ENCODE measurements at places on chromosomes 3 and 15.

- no peak for DNase-seq
Measured at GRCh38 chr3:195896361-195897080, 11.8 kb downstream of the TNK2 start.

DNA sequence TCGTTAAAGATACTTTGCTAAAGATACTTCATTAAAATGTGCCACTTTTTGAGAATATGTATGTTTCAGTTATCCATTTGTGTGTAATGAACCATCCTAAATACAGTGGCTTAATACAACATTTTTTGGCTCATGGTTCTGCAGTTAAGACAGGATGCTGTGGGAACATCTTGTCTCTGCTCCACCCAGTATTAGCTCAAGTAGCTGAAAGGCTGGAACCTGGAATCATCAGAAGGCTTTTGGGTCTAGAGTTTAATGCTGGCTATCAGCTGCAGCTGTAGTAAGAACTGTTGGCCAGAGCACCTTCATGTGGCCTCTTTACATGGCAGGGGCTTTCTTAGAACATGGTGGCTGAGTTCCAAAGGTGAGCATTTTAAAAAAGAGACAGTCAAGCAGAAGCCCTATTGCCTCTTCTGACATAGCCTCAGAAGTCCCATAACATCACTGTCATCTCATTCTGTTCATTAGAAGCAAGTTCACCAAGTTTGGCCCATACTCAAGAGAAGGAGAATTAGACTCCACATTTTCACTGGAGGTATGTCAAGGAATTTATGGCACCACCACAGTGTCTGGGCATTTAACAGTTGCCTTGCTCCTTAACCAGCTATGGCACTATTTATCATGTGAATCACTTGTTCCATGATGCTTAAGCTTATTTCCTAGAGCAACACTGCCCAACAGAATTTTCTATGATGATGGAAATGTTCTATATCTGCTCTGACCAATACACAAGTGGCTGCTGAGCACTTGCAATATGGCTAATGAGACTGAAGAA is 70.4 kb upstream of the PDZRN3 start:
- no peak for DNase-seq

- DNase-seq: no peak
Measured at GRCh38 chr3:43534675-43535074, 87.1 kb downstream of the ANO10 start.

- DNase-seq: no peak
Measured at GRCh38 chr3:9908286-9908685, 5.6 kb downstream of the IL17RE start.

GRCh38 chr3:119362010-119362409 is 67.8 kb downstream of the ARHGAP31 start:
- no peak for DNase-seq

GRCh38 chr3:50358355-50358910 is 888 bp downstream of the TMEM115 start:
- no peak for DNase-seq

DNA sequence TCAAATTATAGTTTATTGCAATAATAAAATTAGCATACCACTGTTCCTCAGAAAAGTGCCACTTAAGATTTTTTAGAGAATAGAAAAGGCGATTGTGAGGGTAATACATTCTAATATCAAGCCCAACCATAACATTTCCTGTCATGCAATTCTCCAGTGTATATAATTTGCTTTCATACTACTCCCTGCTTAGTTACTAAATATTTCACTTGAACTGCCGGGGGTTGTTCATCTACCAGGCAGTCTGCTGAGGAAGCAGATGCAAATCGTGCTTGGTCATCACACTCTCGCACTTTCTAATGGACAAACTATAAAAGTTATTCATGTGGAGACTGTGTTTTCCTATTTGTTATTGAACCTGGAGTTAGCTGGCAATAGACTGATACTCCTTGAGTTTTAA is 645.6 kb upstream of the CBLB start:
- DNase-seq: no peak

DNA sequence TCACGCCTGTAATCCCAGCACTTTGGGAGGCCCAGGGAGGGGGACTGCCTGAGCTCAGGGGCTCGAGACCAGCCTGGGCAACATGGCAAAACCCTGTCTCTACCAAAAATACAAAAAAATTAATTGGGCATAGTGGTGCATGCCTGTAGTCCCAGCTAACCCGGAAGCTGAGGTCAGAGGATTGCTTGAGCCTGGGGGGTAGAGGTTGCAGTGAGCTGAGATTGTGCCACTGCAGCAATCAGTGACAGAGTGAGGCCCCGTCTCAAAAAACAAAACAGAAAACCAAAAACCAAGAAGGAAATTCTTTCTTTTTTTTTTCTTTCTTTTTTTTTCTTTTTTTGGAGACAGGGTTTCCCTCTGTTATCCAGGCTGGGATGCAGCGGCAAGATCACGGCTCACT is 3.5 kb downstream of the SPATA12 start:
- DNase-seq: no peak

GRCh38 chr3:184414418-184415202 is 34.8 kb downstream of the CHRD start:
- no peak for DNase-seq

DNA sequence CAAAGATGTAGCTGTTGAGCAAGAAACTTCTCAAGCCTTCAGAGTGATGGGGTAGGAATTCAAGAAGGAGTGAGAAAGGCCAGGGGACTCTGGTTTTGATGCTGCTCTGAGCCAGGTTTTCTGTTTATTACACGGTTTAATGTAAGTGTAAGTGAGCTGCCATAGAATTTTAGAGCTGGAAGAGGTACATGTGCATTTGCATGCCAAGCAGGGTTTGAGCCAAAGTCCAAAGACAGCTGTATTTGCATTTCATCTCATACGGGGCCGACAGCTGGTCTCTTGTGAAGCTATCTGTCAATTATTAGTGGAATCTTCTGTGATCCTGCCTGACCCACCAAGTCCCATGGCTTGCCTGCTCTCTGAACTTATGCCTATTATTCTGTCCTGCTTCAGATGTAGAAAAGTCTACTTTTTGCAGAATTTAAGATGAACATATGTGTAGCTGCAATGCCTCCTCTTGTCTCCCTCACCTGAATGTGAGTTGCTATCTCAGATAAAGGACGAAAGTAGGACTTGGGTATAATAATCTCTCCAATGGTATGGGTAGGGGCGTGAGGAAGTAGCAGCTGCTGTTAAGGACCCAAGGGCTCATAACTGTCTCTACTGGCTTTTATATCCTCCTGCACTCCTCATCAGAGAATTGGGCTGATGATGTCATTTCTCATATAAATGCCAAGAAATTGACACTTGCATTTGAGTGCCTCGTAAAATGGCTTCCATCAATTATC is 160.0 kb downstream of the SQOR start:
- DNase-seq: no peak

DNA sequence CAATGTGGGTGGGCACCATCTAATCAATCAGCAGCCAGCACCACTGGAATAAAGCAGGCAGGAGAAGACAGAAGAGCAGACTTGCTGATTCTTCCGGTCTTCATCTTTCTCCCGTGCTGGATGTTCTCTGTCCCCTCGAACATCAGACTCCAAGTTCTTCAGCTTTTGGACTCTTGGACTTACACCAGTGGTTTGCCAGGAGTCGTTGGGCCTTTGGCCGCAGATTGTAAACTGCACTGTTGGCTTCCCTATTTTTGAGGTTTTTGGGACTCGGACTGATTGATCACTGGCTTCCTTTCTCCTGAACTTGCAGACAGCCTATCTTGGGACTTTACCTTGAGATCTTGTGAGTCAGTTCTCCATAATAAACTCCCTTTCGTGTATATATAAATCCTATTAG is 292.8 kb downstream of the BCHE start:
- no peak for DNase-seq

GRCh38 chr3:48564022-48564421 is 441 bp upstream of the UCN2 start:
- DNase-seq: no peak

DNA sequence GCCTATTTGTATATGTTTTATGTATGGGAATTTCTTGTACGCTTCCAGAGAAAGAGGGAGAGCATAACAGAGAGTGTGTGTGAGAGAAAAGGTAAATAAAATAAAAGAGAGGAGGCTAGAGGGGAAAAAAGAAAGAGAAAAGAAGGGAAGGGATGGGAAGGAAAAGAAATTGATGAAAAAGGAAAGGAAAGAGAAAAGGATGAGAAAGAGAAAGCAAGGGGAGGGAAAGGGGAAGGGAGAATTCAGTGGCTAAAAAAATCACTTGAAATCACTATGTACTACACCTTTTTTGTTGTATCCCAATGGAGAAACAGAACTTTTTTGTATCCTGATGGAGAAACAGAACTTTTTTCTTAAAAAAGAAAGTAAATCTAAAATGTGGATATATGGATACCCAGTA is 165.5 kb upstream of the MBNL1 start:
- no peak for DNase-seq

DNA sequence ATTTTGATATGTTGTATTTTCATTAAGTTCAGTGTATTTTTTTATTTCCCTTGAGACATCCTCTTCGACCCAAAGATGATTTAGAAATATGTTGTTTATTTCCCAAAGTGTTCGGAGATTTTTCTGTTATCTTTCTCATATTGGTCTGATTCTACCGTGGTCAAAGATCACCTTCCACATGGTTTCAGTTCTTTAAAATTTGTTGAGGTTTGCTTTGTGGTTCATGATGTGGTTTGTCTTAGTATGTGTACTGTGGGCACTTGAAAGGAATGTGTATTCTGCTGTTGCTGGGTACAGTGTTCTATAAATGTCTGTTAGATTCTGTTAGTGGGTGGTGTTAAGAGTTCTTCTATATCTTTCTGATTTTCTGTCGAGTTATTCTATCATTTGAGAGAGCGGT is 103.4 kb upstream of the FHIT start:
- DNase-seq: no peak

- DNase-seq: peak; percentile 42
Measured at GRCh38 chr3:194472290-194472920, 14.4 kb downstream of the ATP13A3 start.

- no peak for DNase-seq
Measured at GRCh38 chr15:87031540-87032230, 952.0 kb downstream of the AGBL1 start.

- DNase-seq: peak; percentile 15
Measured at GRCh38 chr3:133895208-133896001, at the start of gene RAB6B. RAB6B (minus strand) TSS chr3:133895882; CDS start chr3:133895466, 416 bp downstream.

GRCh38 chr3:2024713-2025112 is 74.0 kb upstream of the CNTN4 start:
- DNase-seq: no peak

DNA sequence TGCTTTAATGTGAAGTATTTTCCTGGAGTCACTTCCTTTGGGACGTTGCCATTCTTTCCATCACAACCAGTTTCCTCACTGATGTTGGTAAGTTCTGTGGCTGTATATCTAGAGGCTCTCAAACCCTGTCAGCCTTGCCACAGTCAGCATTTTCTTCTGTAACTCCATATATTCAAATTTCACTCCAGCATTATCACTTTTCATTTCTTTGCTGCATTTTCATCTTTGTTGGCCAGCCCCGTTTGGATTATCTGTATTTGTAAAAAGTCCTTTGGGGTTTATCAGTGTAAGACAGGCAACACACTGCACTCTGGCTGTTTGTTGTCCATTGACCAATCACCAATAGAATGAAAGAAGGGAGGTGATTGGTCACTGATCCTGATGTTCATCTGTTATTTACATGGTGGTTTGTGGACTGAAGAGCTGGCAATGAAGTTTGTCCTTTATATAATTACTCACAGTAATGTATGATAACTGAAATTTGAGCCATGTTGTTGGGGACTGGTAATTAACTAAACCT is 20.3 kb downstream of the GMPS start:
- no peak for DNase-seq

DNA sequence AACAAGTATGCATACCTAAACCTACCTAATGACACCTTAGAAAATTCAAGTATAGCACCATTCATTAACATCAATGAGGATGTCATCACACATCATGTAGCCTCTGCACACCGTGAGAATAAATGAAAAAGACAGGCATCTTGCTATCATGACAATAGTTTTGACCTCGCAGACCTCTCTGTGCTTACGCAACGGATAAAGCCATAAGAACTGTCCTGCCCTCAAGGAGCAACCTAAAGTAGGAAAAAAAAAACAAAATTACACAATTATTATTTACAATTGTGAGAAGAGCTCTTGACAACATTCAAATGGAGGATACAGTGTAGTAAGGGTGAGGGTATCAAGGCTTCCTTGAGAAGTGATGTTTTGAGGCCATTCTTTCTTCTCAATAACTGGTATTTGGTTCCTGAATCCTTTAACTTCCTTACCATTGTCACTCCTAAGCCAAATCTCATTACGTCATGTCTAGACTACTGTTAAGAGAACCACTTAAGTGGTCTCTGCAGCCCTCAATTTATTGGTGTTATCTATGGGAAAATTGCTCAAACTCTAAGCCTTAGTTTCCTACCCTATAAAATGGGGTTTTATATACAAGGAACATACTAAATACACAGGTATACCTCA is 7.0 kb upstream of the SETD5 start:
- DNase-seq: no peak

GRCh38 chr15:41494922-41495735 is 1.5 kb downstream of the ITPKA start:
- no peak for DNase-seq

DNA sequence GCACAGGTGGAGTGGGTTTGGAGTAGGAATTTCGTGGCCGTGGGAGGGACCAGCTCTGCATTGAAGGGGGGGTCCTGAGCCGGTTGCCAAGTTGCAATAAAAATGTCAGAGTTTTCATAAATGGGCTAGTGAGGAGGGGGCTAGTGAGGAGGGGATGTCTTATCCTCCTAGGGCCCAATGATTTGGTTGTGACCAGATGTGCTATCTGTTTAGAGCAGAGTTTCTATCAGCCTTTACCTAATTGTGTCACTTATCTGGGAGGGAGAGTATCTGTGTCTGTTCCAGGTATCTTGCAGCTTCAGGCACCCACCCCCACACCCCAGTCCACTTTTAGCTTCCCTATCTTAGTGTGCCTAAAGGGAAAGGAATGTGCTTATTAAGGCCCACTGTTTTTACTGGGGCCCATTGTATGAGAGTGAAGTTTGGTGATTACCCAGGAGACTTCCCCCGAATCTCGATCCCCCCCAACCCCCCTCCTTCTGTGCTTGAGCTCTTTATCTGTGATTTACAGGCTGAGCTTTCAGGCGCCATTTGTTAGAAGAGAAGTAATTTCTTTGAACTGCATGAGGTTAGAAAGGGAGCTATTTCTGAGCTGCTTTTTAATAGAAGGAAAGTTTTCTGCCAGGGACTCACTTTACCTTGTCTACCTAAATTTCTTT is 42.6 kb downstream of the PPCDC start:
- no peak for DNase-seq

DNA sequence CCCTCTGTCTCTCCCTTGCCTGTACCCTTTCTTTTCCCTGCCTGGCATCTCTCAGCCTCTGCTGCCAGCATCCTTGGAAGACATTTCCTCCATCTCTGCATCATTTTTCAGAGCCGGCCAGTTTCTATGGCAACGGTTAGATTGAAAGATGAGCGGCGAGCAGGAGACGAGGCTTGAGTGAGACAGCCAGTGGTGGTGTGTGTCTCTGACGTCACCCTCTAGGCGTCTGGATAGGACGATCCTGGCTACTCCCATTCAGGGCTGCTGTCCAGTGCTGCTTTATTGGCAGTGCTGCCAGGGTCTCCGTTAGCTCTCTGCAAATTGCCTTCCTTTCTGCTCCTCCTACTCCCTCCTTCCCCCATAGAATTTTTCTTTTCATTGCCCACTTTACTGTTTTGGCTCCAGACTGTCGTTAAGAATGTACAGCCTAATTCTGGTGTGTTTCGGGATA is 57.9 kb downstream of the TRAK1 start:
- no peak for DNase-seq

Data from DMS 273 treated with DMSO at 0.1 percent for 48 hours (cell line).